ENCODE measurements at places on chromosomes 7 and 10.

DNA sequence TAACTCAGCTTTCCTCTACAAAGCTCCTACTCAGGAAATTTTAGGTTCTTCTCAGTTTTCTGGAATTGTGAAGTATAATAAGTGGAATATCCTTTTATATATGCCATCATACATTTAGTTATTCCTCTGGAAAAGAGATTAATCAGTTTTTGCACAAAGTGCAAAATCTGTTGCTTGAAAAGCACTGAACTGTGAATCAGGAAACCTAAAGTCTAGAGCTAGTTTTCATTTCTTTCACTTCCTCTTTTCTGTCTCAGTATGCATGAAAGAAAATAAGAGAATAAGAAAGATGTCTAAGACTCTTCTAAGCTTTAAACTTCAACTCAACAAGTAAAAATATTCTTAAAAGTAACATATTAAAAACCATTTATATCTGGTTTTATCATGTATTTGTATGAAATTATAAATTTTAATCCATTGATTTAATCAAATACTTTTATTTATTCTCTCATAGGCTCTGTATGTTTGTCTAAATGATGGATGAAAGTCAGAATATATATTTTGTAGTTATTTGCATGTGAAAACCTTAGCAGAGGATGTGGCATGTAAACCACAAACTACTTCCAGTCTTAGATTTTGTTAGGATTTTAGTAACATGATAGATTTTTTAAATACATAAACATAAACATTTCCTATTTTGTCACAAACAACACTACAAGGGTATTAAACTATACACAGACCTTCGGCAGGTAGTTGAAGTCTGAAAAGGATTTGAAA is 1073.0 kb downstream of the XPNPEP1 start:
- DNase-seq = no peak

- DNase-seq = no peak
Measured at GRCh38 chr7:14596421-14596820, 306.1 kb downstream of the DGKB start.

DNA sequence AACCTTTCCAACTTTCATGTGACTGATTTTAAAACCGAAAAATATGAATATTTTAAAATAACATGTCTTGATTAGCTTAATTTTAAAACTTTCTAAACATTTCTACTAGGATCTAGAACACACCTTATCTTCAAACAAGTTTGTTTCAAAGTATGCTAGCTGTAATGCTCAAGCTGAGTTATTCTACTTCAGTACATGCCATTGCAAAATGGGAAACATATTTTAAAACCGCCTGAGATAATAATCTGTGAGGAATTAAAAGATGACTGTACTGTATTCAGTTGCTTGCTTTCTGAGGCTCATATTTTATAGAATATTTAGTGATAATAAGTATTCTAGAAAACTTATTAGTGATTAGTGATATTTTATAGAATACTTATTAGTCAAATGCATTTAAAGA is 99.6 kb downstream of the LMBR1 start:
- DNase-seq = no peak

- DNase-seq = no peak
Measured at GRCh38 chr10:124369986-124370385, 48.7 kb downstream of the OAT start.

GRCh38 chr7:2260820-2261219 is 18.8 kb downstream of the NUDT1 start:
- no peak for DNase-seq

DNA sequence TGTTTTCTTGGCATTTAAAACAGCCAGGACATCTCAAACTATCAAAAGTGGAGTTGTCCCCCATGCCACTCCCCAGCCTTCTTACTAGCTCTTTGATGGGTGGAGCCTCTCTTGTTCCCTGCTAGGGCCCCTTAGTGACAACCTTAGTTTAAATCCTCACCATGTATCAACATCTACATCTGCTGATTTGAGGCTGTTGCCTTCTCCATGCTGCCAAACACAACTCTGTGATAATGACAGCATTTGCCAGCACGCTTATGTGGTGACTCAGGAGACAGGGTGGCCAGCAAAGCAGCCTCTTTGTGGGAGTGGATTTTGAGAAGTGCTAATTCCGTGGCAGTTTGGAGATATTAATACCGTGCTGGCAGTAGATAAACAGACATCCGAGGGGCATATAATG is 145.4 kb downstream of the LRRC4 start:
- no peak for DNase-seq

DNA sequence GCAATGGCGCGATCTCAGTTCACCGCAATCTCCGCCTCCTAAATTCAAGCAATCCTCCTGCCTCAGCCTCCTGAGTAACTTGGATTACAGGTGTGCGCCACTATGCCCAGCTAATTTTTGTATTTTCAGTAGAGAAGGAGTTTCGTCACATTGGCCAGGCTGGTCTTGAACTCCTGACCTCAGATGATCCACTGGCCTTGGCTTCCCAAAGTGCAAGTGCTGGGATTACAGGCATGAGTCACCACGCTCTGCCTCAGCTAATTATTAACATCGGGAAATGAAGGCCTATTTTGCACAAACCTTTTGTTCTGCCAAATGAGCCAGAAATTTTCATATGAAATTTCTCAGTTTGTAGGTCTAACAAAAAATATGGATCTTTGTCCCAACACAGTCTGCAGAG is 106.7 kb upstream of the ODAD2 start:
- DNase-seq = no peak

DNA sequence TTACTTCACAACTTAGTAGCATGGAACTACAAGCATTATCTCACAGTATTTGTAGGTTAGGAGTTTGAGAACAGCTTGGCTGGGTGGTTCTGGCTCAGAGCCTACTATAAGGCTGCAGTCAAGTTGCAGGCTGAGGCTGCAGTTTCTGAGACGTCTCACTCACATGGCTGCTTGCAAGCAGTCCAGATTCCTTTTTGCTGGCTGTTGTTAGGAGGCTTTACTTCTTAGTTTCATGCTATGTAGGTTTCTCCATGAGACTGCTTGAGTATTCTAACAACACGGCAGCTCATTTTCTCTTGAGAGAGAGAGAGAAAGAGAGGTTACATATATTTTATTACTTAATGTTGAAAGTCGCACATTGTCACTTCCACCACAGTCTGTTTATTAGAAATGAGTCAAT is 1073.9 kb downstream of the NXPH1 start:
- DNase-seq = no peak

DNA sequence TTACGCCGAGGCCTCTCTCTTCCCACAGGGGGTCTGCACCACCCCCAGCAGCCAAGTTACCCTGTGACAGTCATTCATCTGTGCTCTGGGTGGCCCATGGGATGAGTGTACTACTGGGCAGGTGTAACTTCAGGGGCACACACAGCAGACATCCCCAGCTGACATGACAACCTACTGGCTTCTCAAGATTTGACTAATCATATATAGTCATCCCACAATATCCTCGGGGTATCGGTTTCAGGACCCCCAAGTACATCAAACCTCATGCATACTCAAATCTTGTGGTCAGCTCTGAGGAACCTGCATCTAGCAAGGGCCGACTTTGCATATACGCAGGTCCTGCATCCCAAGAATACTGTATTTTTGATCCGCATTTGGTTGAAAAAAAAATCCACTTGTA is 336.9 kb upstream of the C7orf33 start:
- DNase-seq = no peak

- DNase-seq = no peak
Measured at GRCh38 chr10:57992321-57993077, 275.2 kb downstream of the IPMK start.

GRCh38 chr10:69123306-69123746 is 652 bp upstream of the VPS26A start:
- no peak for DNase-seq

Data from CD4-positive, alpha-beta memory T cell (primary cell).